ENCODE measurements at places on chromosomes 5 and 9.

GRCh38 chr5:17154211-17154996 lies 63.0 kb upstream of the BASP1 start:
- peak; percentile 37 for DNase-seq

- DNase-seq = no peak
These were observed 38.3 kb upstream of the FCN2 start for GRCh38 chr9:134842321-134842720.

- no peak for DNase-seq
These were observed 326.6 kb downstream of the ENC1 start for GRCh38 chr5:74313896-74314295.

GRCh38 chr5:17249029-17249634 lies 31.7 kb downstream of the BASP1 start:
- no peak for DNase-seq

DNA sequence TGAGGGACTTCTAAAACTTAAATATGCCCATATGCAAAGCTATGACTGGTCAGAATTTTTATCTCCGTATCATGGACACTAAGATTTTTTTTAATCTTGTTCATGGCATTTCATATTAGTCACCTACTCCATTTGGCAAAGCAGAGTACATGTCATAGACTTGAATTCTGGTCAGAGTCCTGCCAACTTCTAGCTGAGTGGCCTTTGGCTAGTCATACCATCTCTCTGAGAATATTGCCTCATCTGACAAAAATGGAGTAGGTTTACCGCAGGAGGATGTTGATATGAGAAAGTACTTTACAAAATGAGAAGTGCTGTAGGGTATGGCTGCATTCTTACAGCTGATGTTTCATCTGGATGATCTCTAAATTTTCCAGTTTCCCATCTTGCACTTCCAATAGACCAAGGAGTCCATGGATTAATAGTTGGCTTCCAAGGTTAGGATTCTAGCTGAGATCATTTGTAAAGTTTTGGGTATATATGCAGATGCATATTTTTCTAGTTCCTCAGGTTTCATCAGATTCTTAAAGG lies 150.8 kb upstream of the NR3C1 start:
- no peak for DNase-seq

GRCh38 chr9:107453479-107453878 lies 36.1 kb downstream of the KLF4 start:
- no peak for DNase-seq

DNA sequence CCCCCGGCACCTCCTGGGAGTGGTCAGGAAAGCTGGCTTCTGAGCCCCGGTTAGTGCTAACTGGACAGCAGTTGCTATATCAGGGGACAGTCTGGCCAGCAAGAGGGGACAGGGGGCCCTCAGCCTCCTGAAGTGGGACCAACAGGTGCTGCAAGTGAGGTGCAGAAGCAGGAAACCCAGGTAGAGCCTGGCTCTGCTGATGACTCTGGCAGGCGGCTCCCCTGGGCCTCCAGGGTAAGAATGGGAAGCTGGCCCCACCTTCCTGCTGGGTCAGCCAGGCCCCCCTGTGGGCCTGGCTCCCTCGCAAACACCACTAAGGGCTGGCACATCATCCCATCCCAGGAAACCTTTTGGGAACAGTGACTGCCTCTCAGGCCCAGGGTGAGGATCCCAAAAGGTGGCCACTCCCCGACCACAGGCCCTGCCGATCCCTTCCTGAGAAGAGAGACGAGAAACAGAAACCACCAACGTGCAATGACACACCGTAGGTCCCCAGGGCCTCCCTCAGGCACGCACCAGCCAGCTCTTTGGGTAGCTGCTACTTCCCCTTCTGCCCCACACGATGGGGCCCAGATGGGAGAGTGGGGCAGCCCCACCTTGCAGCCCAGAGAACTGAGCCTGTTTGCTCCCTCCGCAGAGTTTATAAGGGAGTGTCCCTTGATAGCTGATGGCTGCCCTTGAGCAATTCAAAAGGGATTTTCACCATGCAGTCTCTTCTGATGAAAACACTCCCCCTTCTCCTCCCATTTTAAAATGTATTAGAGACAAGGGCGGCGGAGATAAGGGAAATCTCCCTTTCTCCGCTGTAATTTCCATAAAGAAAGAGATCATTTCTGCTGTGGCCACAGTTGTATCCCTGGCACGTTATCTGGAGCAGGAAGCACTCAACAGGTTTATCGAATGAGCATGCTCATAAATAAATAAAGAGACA lies 76.8 kb downstream of the STK10 start:
- DNase-seq = peak; percentile 28
